T-helper 22 cell (primary cell): ENCODE measurements at places on chromosomes 2 and 18.

- no peak for DNase-seq
These were observed 155.4 kb downstream of the THSD7B start for GRCh38 chr2:136920652-136921333.

- peak; percentile 9 for DNase-seq
These were observed 573 bp downstream of the PAIP2B start for GRCh38 chr2:71226096-71226964.

- DNase-seq, result no peak
These were observed 38.7 kb downstream of the MSTN start for GRCh38 chr2:190023860-190024259.

- DNase-seq, result no peak
These were observed 12.8 kb upstream of the CIB4 start for GRCh38 chr2:26654061-26654340.

GRCh38 chr2:149458502-149458901 lies 128.1 kb downstream of the LYPD6 start:
- no peak for DNase-seq

- no peak for DNase-seq
These were observed 5.7 kb downstream of the MCFD2 start for GRCh38 chr2:46909771-46910419.

DNA sequence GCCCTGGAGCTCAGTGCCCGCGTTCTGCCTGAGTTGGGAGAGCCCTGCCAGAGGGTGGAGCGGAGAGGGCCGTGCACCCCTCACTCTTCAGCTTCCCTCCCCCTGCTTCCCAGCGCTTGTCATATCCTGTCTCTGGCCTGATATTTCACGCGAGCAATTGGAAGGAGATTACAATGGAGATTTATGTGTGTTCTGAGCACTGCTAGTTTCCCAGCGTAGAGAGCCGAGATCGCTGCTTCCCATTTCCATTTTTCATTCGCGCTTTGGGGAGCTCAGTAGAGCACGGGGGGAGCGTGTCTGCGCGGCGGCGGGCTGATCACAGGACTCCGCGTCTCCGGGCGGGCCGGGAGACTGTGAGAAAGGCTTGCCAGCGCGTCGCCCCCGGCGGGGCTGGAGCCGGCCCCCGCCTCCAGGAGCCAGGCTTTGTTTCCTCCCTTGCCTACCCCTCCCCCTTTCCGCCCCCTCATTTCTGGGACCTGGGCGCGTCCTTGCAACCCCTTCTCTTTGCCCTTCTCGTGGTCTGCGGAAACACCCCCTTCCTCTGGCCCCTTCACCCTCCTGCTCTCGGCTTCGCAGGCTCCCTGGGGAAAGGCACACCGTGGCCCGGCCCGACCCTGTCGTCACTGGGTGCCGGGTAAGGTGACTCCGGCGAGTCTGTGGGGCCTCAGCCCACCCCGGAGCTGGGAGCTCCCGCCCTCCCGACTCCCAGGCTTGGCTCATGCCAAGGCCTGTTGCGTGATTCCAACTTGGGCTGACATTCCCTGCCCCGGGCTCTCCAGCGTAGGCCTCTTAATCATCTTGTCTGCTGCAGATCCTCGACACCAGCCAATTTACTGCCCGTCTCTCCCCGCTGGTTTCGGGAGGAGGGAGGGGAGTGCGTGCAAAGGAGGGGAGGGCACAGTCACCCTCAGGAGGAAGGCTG lies 5.8 kb downstream of the DLX2 start:
- DNase-seq, result no peak

- no peak for DNase-seq
These were observed 237.6 kb downstream of the IKZF2 start for GRCh38 chr2:212913640-212914306.

- DNase-seq, result no peak
These were observed 269.3 kb upstream of the ID2 start for GRCh38 chr2:8412586-8412985.

DNA sequence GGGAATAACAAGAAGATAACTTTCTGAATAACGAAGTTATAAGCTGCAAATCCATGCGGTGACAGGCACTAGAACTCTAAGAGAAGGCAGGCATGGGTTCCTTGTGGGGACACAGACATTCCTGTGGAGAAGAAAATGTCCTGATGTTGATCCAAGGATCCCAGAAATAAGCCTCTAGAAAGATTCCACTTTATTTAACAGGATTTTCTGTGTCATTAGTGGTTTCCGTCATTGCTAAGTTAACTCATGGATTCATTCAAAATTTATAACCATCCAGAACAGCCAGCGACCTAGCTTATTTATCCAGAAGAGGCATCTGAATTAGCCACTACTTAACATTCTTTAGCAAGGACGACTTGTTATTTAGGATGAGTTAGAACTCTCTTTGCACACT lies 10.0 kb upstream of the CD302 start:
- no peak for DNase-seq

GRCh38 chr2:21014364-21015280 lies 29.3 kb downstream of the APOB start:
- DNase-seq, result no peak

DNA sequence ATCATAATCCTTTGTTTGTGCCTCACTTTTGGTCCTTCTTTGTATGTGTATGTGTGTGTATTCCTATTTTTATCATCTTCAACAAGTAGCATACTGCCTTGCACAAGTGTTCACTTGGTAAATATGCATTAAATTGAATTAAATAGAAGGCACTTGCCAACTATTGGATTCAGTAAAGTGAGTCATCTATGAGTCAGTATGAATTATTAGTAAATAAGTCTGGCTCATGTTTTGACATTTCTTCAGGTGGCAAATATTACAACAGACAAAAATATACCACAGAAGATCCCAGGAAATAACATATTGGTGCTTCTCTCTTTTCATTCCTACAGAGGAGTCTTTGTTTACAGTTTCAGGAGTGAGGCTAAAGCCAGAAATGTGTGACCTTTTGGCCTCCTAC lies 84.1 kb downstream of the CDK15 start:
- DNase-seq, result no peak

DNA sequence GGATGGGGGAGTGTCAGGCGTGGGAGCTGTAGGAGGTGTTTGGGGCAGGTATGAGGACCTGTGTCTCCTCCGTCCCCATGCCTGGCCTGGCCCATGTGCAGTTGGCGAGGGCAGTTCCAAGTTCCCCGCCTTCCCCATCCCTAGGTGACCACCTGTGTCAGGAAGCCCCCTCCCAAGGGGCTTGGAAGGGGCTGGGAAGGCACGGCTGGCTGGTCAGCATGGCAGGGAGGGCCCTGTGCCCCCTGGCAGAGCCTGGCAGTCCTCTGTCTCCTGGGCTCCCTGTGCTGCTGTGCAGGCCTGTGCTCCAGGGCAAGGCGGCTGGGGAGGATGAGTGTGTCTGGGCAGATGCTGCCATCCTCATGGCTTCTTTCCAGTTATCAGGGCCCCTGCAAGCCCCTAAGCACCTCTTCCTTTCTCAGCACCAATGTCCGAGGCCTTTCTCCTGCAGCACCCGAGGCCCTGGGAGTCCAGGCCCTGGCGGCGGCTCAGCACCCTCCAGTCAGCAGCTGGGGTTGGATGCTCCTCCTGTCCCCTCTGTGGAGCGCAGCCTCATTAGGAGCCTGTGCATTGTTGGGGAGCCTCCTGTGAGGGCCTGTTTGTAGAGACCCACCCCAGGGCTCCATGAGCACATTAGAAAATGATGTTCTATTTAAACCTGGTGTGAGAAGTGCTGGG lies 101.7 kb downstream of the FAM210A start:
- no peak for DNase-seq

DNA sequence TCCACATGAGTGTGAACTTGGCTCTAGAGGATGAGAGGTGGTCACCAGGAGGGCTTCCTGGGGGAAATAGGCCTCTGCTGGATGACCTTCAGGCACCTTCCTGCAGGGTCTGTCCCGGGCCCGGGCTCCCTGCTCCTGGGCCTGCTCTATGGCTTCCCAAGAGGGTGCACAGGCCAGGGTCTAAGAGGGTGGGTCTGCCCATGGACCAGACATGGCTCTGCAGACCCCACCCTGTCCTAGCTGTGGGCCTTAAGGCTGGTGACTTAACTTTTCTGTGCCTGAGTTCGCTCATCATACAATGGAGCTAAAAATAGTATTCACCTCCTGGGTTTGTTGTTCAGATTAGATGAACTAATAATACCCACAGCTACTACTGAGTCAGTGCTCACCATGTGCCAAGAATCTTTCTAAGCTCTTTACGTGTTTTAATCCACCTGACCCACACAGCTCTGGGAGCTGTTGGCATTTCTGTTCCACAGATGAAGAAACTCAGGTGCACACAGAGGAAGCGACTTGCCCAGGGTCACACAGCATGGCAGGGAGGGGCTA lies 14.4 kb downstream of the INHBB start:
- no peak for DNase-seq

GRCh38 chr2:111238296-111238695 lies 117.6 kb downstream of the BCL2L11 start:
- DNase-seq, result no peak

GRCh38 chr2:112782234-112782799 lies 2.0 kb downstream of the IL1A start:
- no peak for DNase-seq

DNA sequence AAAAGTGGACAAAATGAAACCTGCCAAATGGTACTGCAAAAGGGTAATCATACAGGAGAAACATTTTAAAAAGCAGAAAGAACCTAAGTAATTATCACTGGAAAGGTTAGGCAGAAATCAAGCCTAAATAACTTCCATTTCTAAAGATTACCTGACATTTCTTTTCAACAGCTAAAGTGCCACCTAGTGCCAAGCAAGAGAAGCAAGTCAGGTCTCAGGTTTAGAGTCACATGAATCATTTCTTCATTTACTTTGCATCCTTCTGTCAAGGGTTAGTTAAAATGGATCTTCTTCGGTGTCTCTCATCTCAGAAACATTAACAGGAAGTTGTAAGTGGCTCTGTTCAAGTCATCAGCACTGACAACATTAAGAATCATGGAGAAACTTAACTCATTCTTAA lies 90.3 kb downstream of the AKAIN1 start:
- DNase-seq, result no peak

GRCh38 chr2:128773641-128774319 lies 455.1 kb upstream of the HS6ST1 start:
- no peak for DNase-seq

DNA sequence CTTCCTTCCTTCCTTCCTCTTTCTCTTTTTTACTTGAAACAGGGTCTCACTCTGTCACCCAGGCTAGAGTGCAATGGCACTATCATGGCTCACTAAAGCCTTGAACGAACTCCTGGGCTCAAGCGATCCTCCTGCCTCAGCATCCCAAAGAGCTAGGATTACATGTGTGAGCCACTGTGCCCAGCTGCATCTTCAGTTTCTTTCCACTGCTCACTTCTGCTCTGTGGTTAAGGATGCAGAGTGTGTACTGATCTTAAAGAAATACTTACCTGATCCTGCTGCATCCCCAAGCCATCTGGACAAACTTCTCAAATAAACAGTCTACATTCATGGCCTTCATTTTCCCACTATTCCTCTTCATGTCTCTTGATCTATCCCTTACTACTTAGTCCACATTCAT lies 13.0 kb downstream of the DPP4 start:
- no peak for DNase-seq

GRCh38 chr2:39435234-39435633 lies 1.9 kb downstream of the MAP4K3 start:
- no peak for DNase-seq

GRCh38 chr18:42268798-42269197 lies 313.8 kb downstream of the PIK3C3 start:
- no peak for DNase-seq

DNA sequence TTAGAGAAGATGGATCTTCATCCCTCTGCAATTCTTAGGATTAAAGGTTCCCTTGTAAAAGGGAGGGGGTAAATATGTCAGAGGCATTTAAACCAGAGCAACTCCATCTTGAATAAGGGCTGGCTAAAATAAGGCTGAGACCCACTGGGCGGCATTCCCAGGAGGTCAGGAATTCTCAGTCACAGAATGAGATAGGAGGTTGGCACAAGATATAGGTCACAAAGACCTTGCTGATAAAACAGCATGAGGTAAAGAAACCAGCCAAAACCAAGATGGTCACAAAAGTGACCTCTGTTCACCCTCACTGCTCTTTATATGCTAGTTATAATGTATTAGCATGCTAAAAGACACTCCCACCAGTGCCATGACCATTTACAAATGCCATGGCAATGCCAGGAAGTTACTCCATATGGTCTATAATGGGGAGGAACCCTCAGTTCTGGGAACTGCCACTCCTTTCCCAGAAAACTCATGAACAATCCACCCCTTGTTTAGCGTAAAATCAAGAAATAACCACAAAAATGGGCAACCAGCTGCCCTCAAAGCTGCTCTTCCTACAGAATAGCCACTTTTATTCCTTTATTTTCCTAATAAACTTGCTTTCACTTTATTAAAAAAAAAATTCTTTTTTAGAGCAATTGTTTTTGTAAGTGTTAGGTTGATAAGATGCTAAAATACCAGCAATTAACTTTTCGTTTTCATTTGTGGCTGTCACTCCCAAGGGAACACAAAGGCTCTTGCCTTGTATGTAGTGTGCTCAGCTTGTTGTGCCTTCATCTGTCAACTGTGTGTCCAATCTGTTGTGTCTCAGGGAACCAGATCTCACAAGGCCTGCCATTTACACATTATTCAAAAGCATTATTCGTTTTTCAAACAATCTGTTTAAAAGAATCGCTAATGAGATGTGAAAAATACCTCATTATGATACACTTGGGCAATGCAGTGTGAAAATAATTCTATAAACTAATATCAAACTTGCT lies 205.2 kb upstream of the RGPD4 start:
- DNase-seq, result no peak
